Vagina (tissue), 2 donors: ENCODE measurements at places on chromosomes 11 and 22.

GRCh38 chr11:125626288-125626950, 1.5 kb downstream of the CHEK1 start:
- DNase-seq = no peak

GRCh38 chr11:10440401-10440800, 14.7 kb upstream of the AMPD3 start:
- no peak for DNase-seq

DNA sequence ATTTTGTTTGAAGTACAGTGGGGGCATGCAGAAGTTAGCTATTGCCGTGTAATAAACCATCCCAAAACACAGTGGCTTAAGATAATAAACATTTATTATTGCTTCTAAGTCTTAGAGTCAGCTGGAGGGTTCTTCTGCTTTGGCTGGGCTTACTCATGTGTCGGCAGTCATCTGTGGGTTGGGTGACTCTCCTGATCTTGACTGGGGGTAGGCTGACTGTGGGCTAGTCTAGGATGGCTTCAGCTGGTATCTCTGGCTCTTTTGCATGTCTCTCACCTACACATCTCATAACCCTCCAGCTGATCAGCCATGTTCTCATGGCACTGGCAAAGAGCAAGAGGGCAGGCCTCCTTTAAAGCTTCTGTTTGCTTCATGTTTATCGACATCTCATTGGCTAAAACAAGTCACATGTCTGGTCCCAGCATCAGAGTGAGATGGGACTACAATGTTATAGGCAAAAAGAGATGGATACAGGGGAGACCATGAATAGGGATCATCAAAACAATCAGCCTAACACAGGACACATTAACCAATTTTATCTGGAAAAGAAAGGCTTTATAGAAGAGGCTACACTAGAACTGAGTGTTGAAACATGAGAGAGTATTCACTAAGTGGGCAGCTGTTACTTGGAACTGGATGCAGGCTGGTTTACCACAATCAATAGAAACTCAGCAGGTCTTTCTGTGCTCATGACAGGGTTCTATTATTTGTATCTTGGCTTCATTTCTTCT, 5.1 kb downstream of the LRRC51 start:
- no peak for DNase-seq

- DNase-seq = no peak
Observed at GRCh38 chr11:104531075-104531474, 367.1 kb upstream of the PDGFD start.

GRCh38 chr22:38075105-38075825, 8.7 kb downstream of the SLC16A8 start:
- DNase-seq = no peak

- DNase-seq = no peak
Observed at GRCh38 chr11:76455331-76455730, 10.5 kb downstream of the EMSY start.

DNA sequence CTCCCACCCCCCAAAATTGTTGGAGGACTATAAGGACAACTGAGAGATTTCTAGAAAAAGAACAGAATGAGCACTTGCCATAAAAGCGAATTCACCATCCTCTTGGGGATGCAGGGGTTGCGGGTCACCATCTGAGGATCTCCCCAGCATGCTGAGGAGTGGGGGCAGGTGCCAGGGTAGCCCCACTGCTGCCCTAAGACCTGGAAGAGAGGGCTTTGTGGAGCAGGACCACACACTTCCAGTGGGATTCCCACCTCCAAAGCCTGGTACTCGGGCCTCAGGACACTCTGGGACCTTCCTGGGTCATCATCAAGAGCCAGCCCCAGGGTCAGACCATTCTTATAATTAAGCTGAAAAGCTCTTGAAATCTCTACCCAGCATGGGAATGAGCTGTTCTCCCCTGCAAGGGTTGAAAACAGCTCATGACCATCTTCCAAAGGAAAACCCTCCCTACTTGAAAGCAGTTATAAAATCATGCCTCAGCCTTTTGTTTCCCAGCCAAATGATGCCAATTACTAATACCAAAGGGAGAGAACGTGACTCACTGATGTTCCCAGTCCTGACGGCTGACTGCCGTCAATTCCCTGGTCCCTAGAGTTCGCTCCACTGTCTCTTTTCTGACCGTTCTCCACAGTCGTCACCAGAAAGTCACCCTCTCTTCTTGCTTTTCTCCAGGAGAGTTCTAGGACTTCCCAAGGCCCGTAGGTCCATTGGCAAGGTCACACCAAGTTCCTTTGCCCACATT, 76.8 kb upstream of the CREB3L1 start:
- DNase-seq = no peak

DNA sequence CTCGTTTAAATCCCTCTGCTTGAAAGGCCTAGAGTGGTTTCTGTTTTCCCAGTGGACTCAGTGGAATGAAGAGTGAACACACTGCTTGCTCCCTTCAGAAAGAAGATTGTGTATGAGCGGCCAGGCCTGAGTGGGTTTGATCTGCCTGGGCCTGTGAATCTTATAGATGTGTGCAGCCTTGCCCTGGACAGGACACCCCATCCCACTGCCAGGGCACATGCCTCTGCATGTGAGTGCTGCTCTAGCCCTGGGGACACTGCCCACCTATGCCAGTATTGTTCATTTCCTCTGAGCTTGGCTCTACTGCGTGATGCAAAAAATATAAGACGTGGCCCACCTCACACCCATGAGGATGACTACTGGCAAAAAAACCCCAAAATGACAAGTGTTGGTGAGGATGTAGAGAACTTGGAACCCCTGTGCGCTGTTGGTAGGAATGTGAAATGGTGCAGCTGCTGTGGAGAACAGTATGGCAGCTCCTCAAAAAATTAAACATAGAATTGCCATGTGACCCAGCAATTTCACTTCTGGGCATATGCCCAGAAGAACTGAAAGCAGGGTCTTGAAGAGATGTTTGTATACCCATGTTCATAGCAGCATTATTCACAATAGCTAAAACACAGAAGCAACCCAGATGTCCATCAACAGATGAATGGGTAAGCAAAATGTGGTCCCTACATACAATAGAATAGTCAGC, 27.3 kb upstream of the NECTIN1 start:
- no peak for DNase-seq

DNA sequence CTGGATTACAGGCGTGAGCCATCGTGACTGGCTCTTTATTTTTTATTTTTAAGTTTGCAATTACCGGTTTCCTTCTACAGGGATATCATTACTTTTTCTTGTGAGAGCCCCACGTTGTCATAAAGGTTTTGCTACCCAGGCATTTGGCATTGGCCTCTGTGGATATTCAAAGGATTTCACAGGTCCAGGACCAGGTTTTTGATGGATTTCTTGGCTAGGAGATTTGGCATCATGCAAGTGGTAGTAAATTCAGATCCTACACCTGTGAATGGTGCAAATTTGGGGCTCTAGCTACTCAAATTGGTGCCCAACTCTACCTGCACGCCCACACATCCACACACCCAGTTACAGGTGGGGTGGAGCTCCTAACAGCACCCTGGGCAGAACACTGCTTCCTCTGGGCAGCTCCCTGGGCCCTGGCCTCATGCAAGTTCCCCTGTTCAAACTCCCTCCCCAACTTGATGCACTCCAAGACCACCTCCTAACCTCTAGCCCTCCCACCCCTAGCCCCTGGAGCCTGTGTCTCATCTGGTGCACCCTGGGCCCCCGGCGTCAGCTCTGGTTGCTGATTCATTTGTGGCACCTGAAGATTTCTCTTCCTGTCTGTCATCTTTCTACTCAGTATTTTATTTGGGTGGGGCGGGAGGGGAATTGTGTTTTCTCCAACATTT, 9.3 kb upstream of the MRGPRD start:
- DNase-seq = no peak

GRCh38 chr22:50498322-50498890, 9.1 kb downstream of the LMF2 start:
- no peak for DNase-seq

DNA sequence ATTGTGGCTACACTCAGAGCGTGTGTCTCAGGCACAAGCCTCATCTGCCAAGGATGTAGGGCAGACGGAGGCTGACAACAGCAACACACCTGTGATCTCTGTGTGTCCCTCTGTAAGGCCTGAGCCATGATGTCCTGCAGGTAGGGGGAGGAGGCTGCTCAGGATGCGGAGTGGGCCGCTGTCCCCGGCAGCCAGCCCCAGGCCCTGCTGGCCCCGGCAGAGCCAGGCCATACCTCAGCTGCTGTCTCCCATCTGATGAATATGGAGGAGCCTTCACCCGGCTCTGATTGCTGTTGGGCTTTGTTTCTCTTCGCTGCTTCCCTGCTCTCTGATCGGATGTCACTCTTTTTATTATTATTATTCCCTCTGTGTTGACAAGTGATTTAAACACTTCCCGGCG, 83.6 kb upstream of the NCAM1 start:
- DNase-seq = no peak

DNA sequence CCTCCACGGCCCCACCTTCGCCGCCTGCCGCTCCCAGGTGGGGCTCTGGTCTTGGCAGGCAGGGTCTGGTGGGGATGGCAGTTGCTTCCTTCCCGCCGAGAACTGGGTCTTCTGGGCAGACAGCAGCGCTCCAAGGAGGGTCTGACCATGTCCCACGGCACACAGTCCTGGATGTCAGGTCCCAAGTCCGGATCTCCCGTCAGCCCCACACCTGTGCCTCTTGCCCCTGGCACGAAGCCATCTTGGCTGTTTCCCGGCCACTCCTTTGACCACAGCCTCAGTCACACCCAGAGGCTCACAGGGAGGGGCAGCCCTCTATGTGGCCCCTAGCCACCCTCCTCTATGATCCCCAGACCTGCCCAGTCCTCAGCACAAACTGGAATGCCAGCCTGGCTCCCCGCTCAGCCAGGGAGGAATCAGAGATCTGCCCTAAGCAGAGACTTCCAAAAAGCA, 14.3 kb downstream of the MUC5B start:
- no peak for DNase-seq

GRCh38 chr11:111441443-111441842, 62.4 kb upstream of the POU2AF1 start:
- no peak for DNase-seq

GRCh38 chr11:34570584-34570983, 50.3 kb upstream of the EHF start:
- DNase-seq = no peak

DNA sequence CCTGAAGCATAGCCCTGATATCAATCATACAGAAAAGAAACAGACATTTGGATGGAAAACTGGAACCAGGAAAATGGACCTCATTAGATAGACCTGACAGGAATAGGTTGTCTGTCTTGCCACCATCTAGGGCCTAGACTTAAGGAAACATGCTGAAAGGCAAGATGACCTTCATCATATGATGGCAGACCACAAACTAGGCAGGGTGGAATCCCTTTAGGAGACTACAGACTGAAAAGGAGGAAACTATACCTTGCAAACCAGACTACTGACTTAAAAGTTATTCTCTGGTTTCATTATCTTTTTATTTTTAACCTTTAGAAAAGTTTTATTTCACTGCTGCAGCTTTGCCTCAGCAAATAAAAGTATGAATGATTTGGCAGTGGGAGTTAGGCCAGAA, 20.3 kb downstream of the SBF2 start:
- DNase-seq = no peak

DNA sequence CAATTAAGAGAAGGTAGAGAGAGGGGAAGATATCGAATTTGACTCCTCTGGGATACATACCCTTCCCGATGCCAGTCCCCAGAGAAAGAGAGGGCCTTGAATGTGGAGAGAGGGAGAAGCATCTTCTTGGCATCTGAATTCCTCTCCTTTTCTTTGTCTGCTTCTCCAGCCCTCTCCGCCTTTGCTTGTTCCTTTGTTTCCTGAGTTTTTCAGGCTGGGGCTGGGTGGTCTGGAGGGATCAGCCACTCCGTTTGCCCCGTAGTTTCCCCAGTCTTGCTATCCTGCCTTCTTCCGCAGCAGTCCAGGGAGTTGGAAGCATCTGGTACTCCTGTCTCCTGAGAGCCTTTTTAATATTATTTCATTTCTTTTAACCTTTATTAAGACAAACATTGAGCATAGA, 107.1 kb upstream of the CADM1 start:
- DNase-seq = no peak

DNA sequence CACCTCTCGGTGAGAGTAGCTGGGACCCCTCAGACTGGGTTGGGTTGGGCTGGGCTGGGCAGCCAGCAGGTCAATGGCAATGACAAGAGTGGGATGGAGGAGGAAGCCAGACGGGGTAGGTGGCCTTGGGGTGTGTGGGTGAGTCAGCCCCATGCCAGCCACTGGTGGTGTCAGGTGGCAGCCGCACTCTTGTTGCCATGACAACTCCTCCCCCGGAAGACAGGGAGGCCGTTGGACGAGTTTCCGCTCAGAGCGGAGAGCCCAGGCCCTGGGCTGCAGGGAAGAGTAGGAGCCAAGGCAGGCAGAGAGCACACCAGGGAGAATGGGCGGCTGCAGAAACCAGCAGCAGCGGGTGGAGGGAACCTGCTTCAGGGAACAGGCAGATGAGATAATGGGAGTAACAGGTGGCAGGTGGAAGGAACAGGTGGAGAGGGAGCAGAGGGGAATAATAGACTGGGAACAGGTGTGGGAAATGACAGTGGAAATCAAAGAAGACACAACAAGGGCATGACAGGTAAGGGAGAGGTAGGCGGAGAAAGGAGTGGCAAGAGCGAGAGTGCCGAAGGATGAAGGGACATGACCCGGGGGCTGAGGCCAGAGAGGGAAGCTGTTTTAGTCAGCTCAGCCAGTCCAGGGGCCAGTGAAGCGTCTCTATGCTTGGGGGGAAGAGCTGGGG, 8.7 kb downstream of the SPTBN2 start:
- no peak for DNase-seq

GRCh38 chr11:10845589-10845988, 12.3 kb downstream of the ZBED5 start:
- no peak for DNase-seq

DNA sequence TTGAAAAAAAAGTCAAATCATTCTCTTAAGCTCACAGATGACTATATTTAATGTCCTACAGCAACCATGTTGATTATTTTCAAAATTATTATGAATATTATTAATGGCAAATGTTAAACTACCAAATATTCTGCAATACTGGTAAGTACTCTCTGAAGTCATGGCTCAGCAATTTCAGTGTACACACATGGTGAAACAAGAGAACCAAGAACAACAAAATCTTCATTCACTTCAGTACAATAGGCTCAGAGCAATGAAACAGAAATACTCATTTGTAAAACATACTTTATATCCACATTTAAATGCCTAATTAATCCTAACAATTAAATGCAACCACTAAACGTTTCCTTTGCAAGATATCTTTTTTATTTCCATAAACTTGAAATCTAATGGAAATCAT, 347.2 kb downstream of the TTC28 start:
- DNase-seq = no peak

- no peak for DNase-seq
Observed at GRCh38 chr11:81026032-81026431, 1585.2 kb upstream of the TENM4 start.

- no peak for DNase-seq
Observed at GRCh38 chr11:47241841-47242301, 6.7 kb downstream of the ACP2 start.

- DNase-seq = peak; percentile 56
Observed at GRCh38 chr22:36235585-36235984, 3.7 kb downstream of the APOL2 start.
